ENCODE measurements at places on chromosomes 5 and 9.

- no peak for DNase-seq
These were observed 271.0 kb upstream of the SLC30A5 start for GRCh38 chr5:68822796-68823195.

- no peak for DNase-seq
These were observed 329.8 kb upstream of the PDE4D start for GRCh38 chr5:60223342-60223741.

DNA sequence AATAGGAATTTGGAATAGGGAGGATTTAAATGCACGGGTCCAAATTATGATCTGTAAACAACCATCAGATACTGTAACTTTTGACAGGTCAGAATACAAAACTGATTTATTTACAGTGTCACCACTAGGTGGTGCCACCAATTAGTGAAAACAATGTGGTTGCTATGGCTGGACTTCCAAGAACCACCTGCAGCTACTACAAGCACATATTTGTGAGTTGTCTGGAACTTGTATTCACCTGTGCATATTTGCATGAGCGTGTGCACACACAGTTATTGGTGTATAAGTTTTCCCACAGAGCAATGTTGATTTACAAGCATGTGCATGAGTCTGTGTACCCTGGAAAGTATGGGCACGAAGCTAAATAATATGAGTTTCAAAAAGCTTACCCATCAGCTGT is 3.0 kb upstream of the HRCT1 start:
- peak; percentile 74 for DNase-seq

DNA sequence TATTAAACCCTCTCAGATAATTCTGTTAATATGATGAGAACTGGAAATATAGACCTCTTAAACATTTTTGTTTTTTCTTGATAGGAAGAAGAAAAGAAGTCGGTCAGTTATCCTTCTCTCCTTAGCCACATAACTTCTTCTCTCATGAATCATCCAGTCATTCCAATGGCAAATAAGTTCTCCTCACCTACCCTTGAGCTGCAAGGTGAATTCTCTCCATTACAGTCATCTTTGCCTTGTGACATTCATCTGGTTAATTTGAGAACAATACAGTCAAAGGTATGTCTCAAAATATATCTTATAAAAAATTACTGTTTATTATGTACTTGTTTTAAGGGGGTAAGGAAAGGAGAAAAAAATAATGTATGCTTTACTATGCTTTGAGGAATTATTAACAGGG is 165.3 kb downstream of the MAN2A1 start:
- DNase-seq: no peak

DNA sequence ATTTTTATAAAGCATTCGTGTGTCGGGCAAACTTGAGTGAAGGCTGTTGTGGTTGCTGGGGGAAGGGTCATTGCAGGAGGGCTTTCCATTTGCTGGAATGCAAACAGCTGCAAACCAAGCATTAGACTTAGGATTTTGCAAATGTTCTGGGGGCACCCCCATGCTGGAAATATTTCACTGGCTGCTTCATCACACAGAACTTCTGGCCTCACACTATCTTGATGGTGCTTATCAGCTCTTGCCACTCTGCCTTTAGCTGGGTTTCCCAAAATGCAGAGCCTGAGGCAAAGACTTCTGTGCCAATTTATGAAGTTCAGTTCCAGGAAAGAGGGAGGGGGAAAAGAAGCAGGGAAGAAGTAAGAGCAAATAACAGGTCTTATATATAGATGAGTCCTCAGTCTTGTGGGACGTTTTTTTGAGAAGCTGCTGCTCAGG is 8.6 kb upstream of the COL15A1 start:
- DNase-seq: no peak

DNA sequence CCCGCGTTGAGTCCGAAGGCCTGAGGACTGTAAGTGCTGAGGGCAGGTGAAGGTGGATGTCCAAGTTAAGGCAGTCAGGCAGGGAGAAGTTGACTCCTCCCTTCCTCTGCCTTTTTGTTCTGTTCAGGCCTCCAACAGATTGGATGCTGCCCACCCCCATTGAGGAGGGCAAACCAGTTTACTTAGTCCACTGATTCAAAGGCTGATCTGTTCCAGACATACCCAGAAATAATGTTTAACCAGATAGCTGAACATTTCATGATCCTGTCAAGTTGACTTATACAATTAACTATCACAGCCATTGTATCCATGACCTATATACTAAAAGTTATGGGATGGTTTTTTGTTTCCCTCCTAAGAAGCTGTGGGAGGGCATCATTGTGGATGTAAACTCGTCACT is 8.3 kb upstream of the TEX48 start:
- no peak for DNase-seq
